ENCODE measurements at places on chromosomes 16 and 17.

- DNase-seq: peak; percentile 93
These were observed 108.4 kb downstream of the OR1D5 start for GRCh38 chr17:2954898-2955445.

DNA sequence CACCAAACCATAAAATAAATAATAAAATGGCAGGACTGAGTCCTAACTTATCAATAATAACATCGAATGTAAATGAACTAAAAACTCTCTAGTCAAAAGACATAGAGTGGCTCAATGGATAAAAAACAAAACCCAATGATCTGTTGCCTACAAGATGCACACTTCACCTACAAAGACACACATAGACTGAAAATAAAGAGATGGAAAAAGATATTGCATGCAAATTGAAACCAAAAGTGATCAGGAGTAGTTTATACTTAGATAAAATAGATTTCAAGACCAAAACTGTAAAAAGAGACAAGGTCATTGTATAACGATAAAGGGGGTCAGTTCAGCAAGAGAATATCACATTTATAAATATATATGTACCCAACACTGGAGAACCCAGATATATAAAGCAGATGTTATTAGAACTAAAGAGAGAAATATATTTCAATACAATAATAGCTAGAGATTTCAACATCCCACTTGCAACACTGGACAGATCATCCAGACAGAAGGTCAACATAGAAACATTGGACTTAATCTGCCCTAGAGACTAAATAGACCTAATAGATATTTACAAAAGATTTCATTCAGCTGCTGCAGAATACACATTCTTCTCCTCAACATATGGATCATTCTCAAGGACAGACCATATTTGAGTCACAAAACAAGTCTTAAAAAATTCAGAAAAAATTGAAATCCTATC is 29.8 kb downstream of the SLC47A2 start:
- no peak for DNase-seq

DNA sequence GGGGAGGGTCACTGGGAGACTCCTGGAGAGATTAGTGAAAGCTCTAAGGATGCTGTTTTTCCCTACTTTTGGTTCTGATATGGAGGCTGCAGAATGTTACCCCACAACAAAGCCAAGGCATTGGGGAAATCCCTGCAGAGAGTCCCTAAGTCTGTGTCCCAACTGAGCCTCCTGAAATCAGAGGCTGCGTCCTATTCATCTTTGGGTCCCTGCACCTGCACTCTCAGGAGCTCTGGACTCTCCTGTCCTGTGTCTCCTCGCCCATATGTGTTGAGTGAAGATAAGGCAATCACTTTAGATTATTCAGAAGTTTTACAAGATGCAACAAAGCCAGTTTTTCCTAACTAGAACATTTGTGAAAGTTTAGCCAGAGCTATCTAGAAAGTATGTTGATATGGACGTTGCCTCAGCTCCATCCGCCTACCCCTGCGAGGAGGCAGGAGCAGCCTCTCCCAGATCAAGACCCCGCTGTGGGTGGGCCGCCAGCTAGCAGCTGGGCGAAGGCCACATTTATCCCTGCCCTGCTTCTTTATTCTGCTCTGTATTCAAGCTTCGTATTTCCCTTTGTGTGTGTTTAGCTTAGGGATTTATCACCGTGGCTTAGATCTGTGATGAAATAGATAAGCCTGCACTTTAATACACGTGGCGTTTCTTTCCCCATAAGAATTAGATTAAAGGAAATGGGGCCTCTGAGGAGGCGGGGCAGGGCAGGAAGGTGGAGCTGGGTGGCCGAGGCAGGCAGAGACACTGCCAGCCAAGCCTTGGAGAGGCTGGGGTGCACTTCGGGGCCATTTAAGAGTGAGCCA is 37.4 kb downstream of the SHISA6 start:
- DNase-seq: no peak

- no peak for DNase-seq
These were observed 10.2 kb downstream of the SETD1A start for GRCh38 chr16:30967795-30968194.

GRCh38 chr17:74480290-74480689 is 13.9 kb downstream of the CD300A start:
- no peak for DNase-seq

- peak; percentile 39 for DNase-seq
These were observed 394.7 kb downstream of the SOX9 start for GRCh38 chr17:72515291-72516065.

GRCh38 chr16:15464401-15465186 is 30.2 kb downstream of the BMERB1 start:
- DNase-seq: no peak

DNA sequence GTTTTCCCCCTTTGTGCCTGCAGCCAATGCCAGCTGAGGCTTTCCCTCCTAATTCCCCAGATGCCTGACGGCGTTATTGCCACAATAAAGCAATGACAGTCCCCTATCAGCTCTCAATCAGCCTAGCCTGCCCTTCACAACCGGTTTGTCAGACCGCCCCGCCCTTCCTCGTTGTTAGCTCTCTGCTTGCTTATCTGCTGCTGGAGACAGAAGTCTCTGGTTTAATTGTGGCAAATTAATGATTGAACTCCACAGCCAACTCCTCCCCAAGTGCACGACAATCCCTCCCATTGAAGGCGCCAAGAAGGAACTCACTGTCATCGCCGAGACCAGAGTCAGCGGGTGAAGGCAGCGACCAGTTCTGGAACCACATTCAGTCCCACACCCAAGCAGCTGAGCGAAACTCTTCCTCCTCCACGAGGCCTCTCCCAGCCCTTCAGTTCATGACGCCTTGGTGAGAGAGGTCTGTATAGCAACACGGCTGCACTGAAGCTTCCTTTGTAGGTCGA is 474.4 kb downstream of the SLC39A11 start:
- DNase-seq: peak; percentile 16

DNA sequence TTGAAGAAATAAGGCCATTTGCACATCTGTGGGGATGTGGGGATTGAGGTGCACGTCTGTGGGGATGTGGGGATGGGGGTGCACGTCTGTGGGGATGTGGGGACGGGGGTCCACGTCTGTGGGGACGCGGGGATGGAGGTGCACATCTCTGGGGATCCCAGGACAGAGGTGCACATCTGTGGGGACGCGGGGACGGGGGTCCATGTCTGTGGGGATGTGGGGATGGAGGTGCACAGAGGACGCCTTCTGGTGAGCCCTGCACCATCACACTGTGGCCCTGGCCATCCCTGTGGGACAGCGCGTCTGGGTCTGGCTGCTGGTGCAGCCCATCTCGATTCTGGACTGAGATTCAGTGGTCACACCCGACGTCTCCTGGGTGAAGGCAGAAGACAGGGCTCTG is 161.4 kb downstream of the LAT start:
- no peak for DNase-seq

- no peak for DNase-seq
These were observed 179.6 kb upstream of the TNRC6C start for GRCh38 chr17:77778636-77779489.

DNA sequence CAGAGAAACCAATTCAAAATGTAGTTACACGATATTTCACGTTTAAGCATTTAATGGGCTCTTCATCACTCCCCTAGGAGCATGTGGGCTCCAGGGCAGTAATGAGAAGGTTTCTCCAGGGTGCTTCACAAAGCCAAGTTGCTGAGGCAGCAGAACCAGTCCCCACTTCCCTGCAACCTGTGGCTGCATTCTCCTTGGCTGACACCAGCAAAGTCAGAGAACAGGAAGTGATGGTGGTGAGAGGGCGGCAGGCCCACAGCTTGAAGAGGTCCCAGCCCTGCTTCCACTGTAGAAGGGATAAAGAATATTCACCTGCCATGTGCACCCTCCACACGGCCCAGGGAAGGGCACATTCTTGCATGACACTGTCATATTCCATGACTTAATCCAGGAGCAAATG is 133.2 kb downstream of the CBLN1 start:
- no peak for DNase-seq

GRCh38 chr16:79765431-79765830 is 164.9 kb upstream of the MAF start:
- no peak for DNase-seq

DNA sequence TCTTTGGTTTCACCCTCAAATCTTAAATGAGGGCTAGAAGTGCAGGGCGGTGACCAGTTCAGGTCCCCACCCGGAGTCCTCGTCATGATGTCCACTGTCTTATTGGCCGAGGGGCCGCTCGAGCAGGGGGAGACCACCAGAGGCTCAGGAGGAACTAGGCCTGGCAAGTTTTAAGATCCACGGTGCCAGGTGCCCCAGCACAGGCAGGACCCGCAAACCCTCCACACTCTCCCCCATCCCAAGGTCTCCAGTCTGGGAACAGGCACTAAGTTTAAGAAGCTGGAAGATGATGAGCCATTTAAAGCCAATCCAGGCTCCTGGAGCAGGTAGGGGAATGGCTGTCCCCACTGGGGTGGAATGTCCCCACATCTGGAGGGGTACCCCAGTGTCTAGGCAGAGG is 4.1 kb downstream of the DLX3 start:
- DNase-seq: no peak

GRCh38 chr17:35795007-35795870 is at the start of gene MMP28:
MMP28 (minus strand) TSS chr17:35795641; CDS start chr17:35795377, 264 bp downstream.
- DNase-seq: peak; percentile 15

- DNase-seq: no peak
These were observed 24.2 kb upstream of the IL17C start for GRCh38 chr16:88613911-88614817.

DNA sequence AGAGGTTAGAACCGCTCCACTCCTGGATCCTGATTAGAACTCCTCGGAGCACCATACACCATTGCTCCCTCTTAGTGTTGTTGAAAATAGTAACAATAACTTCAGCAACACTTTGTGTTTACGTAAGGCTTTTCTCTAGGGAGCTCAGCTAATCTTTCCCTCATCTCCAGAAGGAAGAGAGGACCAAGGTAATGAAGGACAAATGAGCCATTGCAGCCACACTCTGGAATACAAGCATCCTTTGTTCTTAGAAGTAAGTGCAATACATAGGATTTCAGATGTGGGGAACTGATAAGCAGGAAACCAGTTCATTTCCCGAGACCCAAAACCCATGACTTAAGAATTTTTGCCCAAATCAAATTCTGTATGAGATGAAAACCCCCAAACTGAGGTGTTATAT is 22.9 kb upstream of the ZNF652 start:
- DNase-seq: no peak

GRCh38 chr17:74525781-74526288 is 5.4 kb downstream of the CD300LB start:
- DNase-seq: no peak

- DNase-seq: no peak
These were observed 2.4 kb downstream of the PRSS27 start for GRCh38 chr16:2717383-2718263.

GRCh38 chr17:57086069-57086930 is 1.3 kb downstream of the AKAP1 start:
- DNase-seq: no peak

DNA sequence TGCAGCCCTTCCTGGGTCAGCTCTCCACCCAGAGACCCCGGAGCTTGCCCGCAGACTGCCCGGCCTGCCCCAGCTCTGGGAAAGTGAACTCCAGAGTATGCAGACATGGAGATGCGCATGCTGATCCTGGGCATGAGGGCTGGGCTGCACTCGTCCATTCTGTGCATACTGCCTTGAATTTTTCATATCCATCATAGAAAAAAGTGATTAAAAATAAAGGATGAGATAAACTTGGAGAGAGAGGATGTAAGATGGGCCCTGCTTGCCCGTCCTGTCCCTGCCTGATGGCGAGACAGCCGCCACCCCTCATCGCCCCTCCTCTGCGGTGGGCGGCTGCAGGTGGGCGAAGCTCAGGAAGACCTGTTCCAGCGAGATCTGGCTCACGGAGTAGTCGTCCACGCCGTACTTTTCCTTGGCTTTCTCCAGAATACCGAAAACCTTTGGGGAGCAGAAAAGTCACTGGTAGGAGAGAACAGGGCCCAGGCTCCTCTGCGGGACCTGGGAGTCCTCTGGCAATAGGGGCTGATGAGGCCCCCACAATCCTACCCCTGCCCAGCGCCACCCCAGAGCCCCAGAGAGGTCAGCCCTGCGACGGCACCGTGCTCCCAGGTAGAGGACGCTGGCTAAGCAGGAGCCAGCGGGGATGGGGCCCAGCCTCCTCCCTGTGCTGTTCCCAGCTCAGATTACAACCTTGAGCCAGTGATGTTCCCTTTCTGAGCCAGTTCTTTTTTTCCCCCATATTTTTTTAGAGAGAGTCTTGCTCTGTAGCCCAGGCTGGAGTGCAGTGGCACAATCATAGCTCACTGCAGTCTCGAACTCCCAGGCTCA is 8.7 kb upstream of the RNPS1 start:
- no peak for DNase-seq

- DNase-seq: no peak
These were observed 26.7 kb downstream of the WNT9B start for GRCh38 chr17:46878055-46878454.

GRCh38 chr16:66598111-66598510 is 6.4 kb upstream of the CMTM3 start:
- DNase-seq: no peak

DNA sequence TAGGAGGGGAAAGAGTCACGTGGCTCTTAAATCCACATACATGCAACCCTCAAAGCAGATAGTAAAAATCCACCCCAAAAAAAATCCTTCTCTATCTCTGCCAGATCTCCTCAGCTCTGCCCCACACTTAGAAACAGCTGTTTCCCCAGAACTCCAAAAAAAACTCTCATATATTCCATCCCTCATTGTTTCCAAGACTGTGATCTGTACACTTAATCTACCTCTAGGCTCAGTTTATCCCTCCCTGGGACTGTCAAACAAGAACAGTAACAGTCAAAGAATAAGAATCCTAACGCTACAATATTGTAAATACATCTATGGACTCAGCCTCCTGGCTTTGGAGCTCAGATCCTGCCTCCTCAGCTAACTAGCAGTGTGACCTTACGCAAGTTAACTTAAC is 11.6 kb downstream of the CUEDC1 start:
- DNase-seq: no peak

GRCh38 chr17:6599364-6599763 is 41.1 kb downstream of the KIAA0753 start:
- no peak for DNase-seq

GRCh38 chr17:36535669-36536081 is 888 bp downstream of the PIGW start:
- DNase-seq: no peak

Measured in fibroblast of skin of right biceps (primary cell).